ENCODE measurements at places on chromosomes 13 and 19.

DNA sequence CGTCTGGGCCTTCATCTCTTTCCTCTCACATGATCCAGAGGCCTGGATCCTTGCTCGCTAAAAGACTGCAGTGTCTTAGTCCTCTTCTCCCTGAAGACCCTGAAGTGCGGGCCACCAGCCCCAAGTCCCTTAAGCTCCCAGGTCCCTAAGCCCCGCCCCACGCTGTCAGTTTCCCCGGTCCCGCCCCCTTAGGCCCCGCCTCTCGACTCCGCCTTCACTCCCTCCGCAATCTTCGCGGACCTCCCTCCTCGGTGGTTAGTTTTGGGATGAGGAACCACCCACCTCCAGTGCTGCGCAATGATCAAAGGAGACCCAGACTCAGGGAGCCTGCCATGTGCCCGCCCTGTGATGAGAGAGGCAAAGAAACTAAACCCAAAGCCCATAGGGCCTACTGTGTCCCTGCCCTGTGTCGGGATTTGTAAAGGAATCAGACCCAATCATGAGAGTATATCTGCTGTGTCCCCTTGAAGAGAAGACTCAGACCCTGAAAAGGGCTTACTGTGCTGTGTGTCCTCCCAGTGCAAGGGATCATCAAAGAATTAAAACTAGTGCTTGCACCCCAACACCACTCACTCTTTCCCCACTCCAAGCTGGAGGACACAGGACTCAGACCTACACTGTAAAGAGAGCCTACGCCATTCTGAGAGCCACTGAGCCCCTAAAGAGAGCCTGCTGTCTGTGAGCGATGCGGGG lies 3.0 kb upstream of the COX6B1 start:
- no peak overlapping the region for H3K27ac ChIP-seq
- H3K4me3 ChIP-seq, result peak overlapping the region; percentile 21
- no peak for DNase-seq
- H3K4me1 ChIP-seq, result peaks cover 5% of the 10 kb centered on the region

DNA sequence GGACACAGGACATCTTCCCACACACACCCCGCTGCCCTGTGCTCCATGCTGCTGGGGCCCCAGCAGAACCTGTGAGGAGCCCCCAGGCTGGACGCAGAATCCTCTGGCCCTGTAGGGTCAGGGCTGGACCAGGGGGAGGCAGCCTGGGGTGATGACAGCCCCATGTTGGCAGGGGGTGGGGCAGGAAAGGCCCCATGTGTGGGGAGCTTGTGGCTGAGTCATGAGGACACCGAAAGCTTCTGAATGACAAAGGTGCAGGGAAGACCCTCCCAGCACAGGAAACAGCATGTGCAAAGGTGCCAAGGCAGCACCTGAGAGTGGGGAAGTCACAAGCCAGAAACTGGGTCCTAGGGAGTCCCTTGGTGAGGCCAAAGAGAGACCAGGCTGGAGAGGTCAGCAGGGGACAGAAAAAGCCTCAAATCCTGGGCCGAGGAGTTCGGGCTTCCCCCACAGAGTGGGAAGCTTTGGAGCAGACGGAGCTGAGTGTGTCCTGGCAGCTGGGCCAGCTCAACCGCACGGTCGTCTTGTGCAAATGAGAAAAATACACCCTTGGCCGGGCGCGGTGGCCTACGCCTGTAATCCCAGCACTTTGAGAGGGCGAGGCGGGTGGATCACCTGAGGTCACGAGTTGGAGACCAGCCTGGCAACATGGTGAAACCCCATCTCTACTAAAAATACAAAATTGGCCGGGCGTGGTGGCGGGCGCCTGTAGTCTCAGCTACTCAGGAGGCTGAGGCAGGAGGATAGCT lies 17.5 kb downstream of the ATP8B3 start:
- no peaks in the 10 kb centered on the region for H3K36me3 ChIP-seq
- no peak for DNase-seq
- no peak overlapping the region for H3K4me3 ChIP-seq
- no peak overlapping the region for H3K27ac ChIP-seq
- peaks cover 10% of the 10 kb centered on the region for H3K4me1 ChIP-seq
- H3K27me3 ChIP-seq, result no peaks in the 10 kb centered on the region

DNA sequence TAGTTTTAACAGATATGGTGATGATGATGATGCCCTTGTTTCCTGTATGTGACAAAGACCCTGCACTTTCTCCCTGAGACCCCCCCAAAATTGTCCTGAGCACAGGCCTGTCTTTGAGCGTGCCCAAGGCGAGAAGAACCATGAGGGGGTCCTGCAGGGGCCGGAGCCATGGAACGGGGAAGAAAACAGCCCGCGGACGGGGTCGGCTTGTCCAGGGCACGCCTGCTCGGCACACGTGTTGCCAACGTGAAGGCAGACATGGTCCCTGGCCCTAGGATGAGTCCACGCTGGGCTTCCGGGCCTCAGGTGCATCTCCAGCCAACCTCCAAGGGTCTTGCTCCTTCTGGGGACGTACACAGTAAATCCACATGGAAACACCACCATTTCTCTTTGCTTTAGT lies 90.8 kb downstream of the SLC7A1 start:
- H3K36me3 ChIP-seq, result no peaks in the 10 kb centered on the region
- no peak for DNase-seq
- no peak overlapping the region for H3K27ac ChIP-seq
- no peaks in the 10 kb centered on the region for H3K27me3 ChIP-seq
- no peaks in the 10 kb centered on the region for H3K4me1 ChIP-seq
- H3K4me3 ChIP-seq, result no peak overlapping the region

GRCh38 chr13:40528881-40529280 lies 137.6 kb downstream of the FOXO1 start:
- H3K4me3 ChIP-seq, result no peak overlapping the region
- H3K27ac ChIP-seq, result no peak overlapping the region
- H3K36me3 ChIP-seq, result no peaks in the 10 kb centered on the region
- no peaks in the 10 kb centered on the region for H3K27me3 ChIP-seq
- no peak for DNase-seq

DNA sequence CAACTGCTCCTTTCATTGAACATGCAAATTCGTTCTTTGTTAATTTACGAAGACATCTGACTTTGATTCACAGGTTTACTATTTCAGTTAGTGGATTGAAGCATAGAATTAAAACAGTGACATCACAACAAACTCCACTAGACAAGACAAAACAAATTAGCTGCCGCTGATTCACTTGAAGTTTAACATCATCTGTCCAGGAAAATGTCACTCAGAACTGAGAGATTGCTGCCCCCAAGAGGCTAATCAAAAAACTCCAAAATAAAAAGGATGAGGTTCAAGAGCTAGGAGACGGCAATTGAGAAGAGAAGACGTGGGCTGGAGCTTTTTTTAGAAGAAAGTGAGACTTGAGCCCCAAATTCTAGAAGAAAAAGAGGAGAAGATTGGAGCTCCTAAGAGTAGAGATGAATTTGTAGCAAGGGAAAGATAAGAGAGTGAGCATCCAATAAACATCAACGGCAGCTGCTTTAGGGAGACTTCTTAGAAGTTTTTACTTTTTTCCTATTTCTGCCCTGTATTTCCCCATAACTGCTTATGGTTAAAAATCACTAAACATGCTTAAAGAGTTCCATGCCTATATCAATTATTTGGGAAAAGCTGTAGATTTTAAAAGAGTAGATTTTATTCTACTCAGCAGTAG lies 40.8 kb upstream of the TPP2 start:
- H3K36me3 ChIP-seq, result no peaks in the 10 kb centered on the region
- no peak overlapping the region for H3K27ac ChIP-seq
- DNase-seq, result peak; percentile 9
- no peak overlapping the region for H3K4me3 ChIP-seq
